ENCODE measurements at places on chromosomes 7 and 10. TPM values are rescaled to one million over a fixed set of nuclear protein-coding genes. Genes with fewer than 3 reads are reported as not detected.

Gene CYP2C19
- total RNA-seq: not detected

- no peaks in the 10 kb centered on the region for H3K4me1 ChIP-seq
- no peaks in the 10 kb centered on the region for H3K36me3 ChIP-seq
- H3K27ac ChIP-seq: no peak overlapping the region
- no peaks in the 10 kb centered on the region for H3K27me3 ChIP-seq
- no peak overlapping the region for H3K4me3 ChIP-seq
These were observed 32.5 kb upstream of the SEPTIN7 start for GRCh38 chr7:35768346-35768745.

GRCh38 chr10:3848005-3848774, 63.2 kb upstream of the KLF6 start:
- no peak for DNase-seq
- no peaks in the 10 kb centered on the region for H3K4me1 ChIP-seq
- H3K36me3 ChIP-seq: no peaks in the 10 kb centered on the region
- H3K27me3 ChIP-seq: no peaks in the 10 kb centered on the region

- no peaks in the 10 kb centered on the region for H3K4me1 ChIP-seq
- H3K4me3 ChIP-seq: no peak overlapping the region
- H3K27ac ChIP-seq: no peak overlapping the region
These were observed 125.1 kb downstream of the COL26A1 start for GRCh38 chr7:101487753-101488152.

DNA sequence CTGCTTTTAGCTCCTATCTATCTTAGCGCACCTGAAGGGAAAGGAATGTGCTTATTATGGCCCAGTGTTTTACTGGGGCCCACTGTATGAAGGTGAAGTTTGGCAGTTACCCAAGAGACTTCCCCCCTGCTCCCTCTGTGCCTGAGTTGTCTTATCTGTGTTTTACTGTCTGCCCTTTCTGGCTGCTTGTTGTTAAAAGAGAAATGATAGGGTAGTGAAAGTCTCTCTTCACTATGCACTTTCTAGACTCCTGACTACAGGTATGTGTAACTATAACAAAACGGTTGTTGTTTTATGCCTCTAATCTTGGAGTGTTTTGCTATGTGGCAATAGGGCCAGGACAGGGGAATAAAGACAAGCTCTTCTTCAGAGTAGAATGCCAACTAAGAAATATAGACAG, 326.9 kb downstream of the KIF20B start:
- H3K36me3 ChIP-seq: no peaks in the 10 kb centered on the region
- DNase-seq: no peak
- H3K4me1 ChIP-seq: no peaks in the 10 kb centered on the region
- H3K4me3 ChIP-seq: no peak overlapping the region
- H3K27ac ChIP-seq: no peak overlapping the region

Measured in breast epithelium (tissue), 4 donors.